MG63 (cell line): ENCODE measurements at places on chromosomes 2 and 18.

DNA sequence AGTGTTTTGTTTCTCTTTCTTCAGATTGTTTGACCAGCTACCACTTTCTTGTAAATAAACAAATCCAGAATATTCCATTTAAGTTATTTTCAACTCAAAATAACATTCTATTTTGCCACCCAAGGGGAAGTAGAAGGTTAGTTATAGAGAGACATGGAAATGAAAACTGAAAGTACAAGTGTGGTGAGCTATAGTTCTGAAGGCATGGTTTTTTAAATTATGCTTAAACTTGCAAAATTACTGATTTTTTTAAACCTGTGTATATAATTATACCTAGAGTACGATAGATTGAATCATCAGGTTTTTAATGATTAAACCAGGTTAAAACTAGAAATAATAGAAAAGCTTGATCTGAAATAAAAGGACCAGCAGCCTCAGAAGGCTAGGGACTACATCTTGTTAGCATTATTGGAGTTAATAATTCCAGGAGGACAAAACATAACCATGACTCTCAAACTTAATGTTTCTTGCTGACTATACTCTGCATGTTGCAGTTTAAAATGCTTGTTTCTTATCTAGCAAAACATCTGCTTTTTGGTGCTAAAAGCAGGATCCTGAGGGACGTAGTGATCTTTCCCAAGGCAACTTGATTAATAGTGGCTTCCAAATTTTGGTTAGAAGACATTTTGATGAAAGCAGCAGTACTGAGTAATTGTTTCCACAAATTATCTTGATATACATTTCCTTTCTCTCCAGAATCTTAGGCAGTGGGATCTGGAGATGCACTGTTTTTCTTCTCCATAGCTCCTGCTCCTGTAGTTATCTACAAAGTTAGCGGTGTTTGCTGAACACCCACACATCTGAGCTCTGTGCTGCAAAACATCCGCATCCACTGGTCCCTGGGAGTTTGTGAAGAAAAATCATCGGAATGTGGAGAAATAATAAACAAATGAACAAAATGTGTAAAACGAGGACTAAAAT is 327.2 kb upstream of the PKDCC start:
- no peak for DNase-seq

DNA sequence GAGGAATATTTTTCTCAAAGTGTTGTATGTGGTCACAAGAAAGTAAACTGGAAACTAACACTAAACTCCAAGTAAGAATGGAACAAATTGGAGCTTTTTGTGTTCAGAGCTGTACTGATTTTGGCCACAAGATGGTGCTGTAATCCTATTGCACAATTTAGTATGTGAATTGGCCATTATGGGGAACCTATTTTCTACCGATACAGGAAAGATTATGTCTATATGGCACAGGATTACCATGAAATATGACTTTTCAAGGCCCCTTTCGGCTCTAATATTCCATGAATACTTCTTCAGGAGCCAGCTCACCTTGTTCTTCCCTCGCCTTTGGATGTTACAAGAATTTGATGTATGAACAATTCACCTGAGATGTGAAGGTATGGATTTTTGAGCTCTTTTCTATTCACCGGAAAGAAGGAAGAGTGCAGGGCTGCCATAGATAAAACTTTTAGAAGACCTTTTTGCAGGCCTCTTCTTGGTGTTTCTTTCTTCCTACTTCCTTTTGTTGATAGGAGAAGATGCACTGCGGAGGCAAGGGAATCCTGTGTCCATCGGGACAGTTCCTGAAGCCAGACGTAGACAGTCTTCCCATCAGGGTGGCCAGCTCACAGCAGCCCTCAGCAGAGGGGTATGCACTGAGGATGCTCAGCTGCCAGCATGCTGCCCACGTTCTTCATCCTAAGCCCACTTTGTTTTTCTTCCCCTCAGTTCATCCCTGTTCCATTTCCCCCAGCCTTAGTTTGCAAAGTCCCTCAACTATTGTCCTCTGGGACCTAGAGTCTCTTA is 13.3 kb downstream of the MRPL44 start:
- no peak for DNase-seq

DNA sequence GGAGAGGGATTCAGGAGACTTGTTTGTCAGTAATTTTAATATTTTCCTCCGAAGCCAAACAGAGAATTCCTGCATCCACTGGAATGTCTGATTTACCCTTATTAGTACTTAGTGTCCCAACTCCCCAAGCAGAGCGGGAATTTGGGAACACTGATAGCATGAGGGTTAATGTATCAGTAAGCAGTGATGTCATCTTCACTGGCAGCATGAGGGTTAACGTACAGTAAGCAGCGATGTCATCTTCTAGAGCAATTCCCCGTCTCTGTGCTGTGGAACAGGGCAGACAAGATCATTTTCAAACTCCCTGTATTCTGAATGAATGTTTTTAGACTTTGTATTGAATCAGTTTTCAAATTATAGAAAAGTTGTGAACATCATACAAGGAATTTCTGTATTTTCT is 228.9 kb downstream of the ZNF407 start:
- no peak for DNase-seq

GRCh38 chr2:186422226-186422625 is 63.8 kb upstream of the ZC3H15 start:
- DNase-seq, result peak; percentile 93

DNA sequence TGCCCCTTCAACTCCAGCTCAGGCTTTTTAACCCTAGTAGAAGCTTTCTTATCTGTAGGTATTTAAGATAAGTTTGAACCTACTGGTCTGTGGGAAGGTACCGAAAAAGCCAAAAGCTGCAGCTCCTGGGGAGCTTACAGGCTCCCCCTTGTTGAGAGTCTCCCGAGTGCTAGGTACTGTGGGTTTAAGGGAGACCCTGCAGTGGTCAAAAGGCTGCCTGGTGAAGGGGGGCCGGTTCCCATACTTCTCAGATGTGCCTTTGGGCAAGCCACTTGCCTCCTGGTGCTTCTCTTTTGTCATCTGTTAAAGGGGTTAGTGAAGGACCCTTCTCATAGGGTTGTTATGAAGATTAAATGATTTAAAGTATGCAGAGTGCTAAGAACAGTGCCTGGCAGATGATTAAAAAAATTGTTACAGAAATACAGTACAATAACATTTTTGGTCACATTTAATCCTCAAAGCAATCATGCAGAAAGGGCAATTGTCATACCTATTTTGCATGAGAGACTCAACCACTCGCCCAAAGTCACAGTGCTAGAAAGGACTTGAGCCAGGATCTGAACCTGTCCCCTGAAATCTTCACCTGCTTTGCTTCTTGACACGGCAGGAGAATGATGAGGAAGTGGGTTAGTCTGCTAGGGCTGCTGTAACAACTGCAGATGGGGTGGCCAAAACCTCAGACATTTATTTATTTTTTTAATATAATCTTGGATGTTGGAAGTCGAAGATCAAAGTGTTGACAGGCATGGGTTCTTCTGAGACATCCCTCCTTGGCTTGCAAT is 62.5 kb downstream of the NEDD4L start:
- no peak for DNase-seq

DNA sequence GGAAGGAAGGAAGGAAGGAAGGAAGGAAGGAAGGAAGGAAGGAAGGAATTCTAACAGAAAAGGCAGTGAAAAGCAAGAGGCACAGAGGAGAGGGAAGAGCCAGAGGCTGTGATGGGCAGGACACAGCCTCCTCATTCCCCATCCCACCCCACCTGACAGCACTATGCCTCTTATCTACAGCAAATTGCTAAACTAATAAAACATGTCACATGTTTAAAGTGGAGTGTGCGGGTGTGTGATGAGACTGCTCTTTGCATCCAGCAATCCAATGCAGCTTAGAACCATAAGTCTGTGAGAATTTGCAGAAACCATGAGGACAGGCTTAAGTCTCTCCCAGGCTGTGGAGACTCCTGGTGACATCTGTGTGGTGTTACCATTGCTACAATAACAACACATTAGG is 108.4 kb upstream of the ALK start:
- no peak for DNase-seq

GRCh38 chr2:239945751-239946561 is 79.2 kb downstream of the NDUFA10 start:
- DNase-seq, result no peak

DNA sequence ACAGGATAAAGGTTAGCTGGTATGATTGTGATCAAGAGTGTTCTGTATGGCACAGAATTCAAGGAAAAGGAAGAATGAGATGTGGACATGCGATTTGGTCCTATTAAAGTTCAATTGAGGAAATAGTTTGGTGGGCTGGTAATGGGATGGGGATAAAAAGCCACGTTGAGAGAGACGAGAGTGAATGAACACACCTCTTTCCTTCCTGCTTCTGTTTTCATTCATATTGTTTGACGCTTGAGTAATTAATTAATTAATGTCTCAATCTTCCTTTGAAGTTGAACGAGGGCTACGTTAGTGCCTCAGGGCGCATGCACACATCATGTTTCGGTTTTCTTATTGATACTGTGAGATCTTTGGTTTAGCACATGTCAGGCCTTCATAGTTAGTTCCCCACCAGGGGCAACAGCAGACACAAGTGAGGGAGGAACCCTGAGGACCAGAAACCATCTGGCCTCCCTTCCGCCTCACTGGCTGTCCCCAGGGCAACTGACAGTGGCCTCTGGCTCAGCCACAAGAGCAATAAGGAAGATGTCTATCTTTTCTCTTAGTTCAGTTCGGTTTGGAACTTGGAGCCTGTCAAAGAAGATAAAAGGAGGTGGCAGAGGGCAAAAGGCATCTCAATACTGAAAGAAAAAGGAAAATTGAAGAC is 116.0 kb downstream of the LIPG start:
- DNase-seq, result no peak

GRCh38 chr2:56009758-56010458 is 86.3 kb upstream of the EFEMP1 start:
- DNase-seq, result no peak

GRCh38 chr2:174327021-174327840 is 7.5 kb upstream of the SP9 start:
- DNase-seq, result no peak

GRCh38 chr2:105737980-105738657 is 6.6 kb upstream of the NCK2 start:
- no peak for DNase-seq

DNA sequence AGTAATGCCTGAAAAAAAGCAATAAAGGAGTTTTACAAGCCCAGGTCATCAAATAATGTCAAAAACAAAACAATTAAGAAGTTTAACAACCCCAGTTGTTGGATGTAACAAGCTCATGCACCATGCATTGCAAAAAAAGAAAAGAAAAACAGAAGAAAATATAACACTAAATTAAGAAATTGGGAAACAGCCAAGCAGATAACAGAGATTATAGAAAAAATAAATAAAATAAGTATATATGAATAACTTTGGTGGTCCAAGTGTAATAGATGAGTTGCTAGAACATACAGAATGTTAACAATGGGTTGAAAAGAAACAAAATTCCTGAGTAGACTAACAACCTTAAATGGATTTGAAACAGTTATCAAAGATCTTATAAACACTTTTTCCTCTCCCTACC is 573.1 kb upstream of the SOX11 start:
- DNase-seq, result no peak

GRCh38 chr2:160336635-160337034 is 136.6 kb upstream of the ITGB6 start:
- DNase-seq, result no peak
